Activated T-cell treated with anti-CD3 and anti-CD28 coated beads, Interleukin-2, amount 50 U/mL, for 4 hours (primary cell): ENCODE measurements at places on chromosomes 11 and 22.

DNA sequence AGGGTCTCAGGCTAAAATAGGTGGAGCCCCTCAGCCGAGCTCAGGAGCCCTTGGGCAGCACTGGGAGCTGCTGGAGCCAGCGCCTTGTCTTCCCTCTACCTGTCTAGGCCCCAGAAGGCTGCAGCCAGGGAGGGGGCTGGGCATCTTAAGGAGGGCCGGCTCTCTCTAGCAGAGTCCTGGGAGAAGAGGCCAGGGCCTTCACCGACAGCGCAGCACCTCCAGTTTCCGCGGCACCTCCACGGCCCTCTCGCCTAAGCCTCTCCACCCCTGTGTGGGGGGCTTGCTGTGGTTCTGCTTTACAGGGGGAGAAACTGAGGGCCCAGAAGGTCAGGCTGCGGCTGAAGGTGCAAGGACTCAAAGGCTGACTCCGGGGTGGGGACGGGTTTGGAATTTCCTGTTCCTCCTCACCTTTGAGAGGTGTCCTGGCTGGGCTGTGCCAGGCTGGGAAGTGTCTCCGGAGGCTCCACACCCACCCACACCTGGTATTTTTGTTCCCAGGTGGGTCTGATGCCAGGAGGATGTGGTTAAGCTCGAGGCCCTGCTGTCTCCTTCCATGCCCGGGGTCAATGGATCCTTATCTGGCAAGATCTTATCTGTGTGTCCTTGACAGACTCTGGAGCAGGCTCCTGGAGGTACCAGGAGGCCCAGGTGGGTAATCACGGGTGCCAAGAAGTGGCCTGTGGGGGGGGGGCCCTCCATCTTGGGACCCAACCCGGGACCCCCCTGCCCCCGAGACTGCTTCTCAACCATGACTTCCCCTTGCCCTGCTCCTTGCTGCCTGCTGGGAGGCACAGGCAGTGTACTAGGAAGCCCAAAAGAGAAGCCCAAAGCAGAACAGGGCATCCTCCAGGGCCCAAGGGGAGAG lies 95.3 kb upstream of the FGF3 start:
- DNase-seq: no peak

- no peak for DNase-seq
These were observed 2.6 kb upstream of the CHRM1 start for GRCh38 chr11:62923601-62924411.

GRCh38 chr11:70662691-70663098 lies 264.4 kb downstream of the CTTN start:
- DNase-seq: no peak

DNA sequence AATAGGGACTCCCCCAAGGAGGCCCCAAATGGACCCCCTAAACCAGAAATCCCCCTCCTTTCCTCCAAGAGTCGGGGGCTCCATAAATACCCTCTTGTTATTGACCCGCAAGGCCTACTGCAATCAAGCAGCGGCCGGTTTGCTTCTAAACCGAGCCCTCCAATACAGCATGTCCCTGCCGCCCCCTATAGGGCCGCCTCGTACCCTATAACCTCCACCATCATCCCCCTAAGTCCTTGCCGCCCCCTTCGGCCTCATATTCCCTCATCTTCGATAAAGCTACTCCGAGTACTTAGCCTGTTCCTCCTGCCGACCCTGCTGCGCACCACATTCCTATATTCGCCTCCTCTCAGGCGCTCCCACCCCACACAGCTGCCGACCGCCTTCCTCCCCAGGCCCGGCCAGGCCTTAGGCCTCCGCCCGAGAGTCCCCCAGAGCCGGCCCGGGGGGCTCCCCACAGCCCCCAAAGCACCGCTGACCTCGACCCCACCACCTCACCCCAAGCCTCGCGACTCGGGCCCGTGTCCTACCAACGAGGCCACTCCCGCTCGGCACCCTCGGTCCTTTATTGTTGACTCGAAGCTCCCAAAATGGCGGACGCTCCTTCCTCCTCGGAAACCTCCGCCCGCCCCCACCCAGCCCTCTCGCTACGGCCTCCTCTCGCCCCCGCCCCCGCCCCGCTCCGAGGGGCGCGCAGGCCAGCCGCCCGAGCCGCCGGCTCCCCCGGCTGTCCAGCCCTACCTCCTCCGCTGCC lies 430 bp downstream of the DDX6 start:
- DNase-seq: peak; percentile 35

GRCh38 chr11:66421492-66422205 lies 814 bp downstream of the NPAS4 start:
- DNase-seq: peak; percentile 87

GRCh38 chr11:45985212-45985611 lies 62.8 kb downstream of the LARGE2 start:
- DNase-seq: no peak

- peak; percentile 80 for DNase-seq
These were observed 48.9 kb downstream of the TRIOBP start for GRCh38 chr22:37745548-37746365.

GRCh38 chr11:2701898-2702434 lies 2.2 kb upstream of the KCNQ1OT1 start:
- DNase-seq: no peak

GRCh38 chr22:41563051-41563711 lies 2.4 kb downstream of the CSDC2 start:
- DNase-seq: no peak

- DNase-seq: no peak
These were observed 22.0 kb upstream of the PATE1 start for GRCh38 chr11:125724125-125724524.

- DNase-seq: no peak
These were observed 42.6 kb downstream of the TST start for GRCh38 chr22:36976606-36977005.

DNA sequence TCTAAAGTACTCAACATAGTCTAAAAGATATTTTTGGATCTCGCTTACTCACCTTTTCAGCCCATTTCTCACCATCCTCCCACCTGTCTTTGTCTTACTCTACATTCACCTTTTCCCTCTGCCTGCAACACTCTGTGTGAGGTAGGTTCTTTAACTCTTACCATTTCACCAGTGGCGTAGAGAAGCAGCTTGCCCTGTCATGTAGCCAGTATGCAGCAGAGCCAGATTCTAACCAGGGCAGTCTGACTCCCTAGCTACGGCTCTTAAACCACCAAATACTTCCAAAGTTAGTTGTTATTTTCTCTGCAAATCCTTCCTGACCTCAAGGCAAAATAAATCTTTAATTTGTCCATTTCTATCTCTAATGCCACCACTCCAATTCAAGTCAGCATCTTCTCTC lies 7.5 kb downstream of the ALG8 start:
- no peak for DNase-seq

DNA sequence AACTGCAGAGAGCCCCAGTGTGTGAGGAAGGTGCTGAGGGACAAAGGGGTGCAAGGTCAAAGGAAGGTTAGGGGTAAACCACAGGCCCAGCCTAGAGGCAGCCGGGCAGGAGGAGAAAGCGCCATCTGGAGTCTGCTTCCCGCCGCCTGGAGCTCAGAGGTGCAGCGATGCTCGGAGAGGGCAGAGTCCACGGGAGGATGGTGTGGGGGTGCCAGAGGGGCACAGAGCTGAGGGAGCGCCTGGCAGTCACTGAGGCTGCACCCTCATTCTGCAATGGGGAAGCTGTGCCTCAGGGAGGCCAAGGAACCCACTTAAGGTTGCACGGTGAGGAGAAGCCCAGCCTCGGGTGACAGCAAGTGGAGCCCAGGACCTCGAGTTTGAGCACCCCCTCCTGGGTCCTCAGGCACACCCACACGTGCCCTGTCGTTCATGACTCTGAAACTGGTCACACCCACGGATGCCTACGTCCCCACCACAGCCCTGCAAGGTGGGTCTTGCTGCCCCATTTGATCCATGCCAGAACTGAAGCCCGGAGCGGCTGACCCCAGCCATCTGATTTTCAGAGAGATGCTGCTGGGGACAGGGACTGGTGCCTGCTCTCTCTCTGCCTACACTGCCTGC lies 1.6 kb downstream of the IL2RB start:
- peak; percentile 42 for DNase-seq

GRCh38 chr22:25362215-25362882 lies 142.9 kb downstream of the CRYBB2 start:
- DNase-seq: peak; percentile 66

- DNase-seq: peak; percentile 32
These were observed 20.9 kb downstream of the SERGEF start for GRCh38 chr11:17991783-17992433.

DNA sequence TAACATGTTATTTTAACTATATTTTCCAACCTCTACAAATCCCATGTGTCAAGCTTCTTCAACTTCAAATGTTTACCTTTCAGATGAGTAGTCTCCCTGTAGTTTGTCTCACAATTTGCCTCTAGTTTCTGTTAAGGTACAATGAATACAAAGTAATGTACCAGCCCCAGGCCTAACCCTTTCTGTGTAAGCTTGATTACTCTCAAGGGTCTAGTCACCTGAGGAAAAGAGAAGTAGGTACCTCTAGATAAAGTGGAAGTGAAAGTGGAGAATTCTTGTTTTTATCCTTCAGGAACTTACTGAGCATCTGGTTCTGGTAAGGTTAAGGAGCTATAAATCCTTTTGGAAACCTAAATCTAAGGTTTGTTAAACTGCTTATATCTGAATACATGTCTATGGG lies at the start of gene OR51A7:
TSS of gene OR51A7 (plus strand) at position 300 of the 400 bp plus-strand sequence. CDS start 3,587 bp downstream, outside the sequence.
- no peak for DNase-seq

DNA sequence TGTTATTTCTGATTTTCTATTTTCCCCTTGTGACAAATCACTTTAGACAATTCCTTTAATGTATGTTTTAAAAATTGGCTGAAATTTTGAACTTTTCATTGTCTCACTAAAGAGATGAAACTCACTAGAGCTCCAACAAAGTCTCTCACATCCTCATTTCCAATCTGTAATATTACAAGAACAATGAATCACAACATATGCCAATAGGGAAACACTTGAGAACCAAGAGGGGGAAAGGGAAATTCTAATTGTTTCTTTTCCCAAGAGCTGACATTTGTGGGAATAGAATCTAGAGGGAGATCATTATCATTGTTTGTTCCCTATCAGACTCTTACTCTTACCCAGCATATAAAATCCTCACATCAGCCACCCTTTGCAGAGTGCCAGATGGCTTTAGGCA lies 28.2 kb downstream of the OR10D3 start:
- no peak for DNase-seq

DNA sequence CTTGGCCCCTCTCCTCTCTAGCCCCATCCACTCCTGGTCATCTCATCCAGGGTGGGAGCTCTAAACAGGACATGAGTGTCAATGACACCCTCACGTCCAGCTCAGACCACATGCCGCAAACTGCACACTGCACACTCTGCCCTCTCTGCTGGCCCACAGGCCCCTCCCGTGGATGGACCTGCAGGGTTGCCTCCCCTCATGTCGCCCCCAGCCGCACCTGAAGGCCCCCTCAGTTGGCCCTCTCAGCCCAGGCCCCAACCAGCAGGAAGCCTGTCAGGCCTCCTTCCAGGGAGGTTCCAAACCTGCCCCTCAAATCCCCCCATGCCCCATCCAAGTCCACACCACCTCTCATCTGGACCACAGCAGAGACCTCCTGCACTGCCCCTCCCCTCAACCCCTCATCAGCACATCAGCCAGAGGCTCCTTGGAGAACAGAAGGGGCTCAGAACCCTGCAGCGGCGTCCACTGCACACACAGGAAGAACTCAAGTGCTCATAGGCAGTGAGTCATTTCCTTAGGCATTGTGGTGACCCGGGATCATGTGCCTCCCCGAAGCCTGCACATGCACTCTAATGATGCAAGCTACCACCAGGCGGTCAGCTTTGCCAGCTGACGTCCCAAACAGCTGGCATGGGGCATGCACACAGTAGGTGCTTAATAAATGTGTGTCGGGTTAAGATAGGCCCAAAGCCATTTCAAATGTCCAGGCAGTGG lies 12.9 kb upstream of the CDKN1C start:
- DNase-seq: peak; percentile 36

DNA sequence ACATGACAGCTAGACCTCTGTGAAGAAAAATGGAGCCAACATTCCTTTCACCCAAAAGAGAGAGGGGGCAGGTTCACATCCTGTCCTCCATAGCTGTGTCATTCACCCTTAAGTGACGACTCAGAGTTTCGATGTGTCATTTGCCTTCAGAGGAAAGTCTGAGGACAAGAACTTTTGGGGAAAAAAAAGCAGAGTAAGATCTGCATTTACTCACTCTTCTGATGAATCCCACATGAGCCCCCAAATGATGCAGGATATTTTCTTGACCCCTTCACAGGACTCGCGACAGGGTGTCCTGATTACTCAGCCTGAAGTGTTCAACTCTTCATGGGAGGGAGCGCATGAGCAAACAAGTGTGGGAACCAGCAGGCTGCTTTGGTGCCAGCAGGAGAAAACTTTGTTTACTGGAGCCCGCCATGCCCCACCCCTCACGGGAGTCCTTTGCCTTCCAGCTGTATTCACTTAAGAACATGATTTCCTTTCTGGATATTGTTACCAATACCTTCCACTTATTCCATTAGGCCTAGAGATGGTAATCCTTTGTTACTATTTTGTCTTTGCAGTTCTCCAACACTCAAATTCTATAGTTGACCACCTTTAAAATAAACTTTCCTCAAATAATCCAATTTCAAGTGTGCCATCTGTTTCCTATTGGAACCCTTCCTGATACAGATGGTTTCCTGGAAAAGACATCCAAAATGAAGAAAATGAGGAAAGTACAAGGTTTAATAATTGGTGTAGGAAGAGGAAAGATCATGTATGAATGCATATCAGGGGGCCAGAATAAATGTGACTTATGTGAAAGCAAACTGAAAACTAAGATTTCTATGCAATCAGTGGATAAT lies 729.8 kb downstream of the FAM181B start:
- DNase-seq: no peak

GRCh38 chr11:66136752-66137123 lies 66.7 kb downstream of the PACS1 start:
- no peak for DNase-seq

- no peak for DNase-seq
These were observed 286.1 kb upstream of the CNTN5 start for GRCh38 chr11:98734686-98735085.

DNA sequence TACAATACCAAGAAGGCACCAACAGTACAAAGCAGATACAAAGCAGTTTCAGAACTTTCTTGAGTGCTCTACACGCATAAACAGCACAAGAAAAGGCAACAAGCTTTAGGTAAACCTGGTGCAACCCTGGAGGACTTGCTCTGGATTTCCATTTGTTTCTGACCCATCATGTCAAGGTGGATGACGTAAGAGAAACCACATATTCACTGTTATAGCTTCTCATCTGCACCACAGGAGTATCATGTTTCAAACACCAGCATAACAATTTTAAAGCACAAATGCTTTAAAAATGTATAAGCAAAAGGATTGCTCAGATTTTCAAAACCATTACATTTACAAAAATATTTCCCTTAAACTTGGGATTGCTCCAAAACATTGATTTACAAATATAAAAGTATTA lies 25.0 kb upstream of the YPEL1 start:
- no peak for DNase-seq

- DNase-seq: no peak
These were observed 1077.3 kb upstream of the CNTN5 start for GRCh38 chr11:97943493-97943892.
